ENCODE measurements at places on chromosomes 7 and 10.

- no peak for DNase-seq
Observed at GRCh38 chr7:157560258-157560654, 223.5 kb downstream of the DNAJB6 start.

DNA sequence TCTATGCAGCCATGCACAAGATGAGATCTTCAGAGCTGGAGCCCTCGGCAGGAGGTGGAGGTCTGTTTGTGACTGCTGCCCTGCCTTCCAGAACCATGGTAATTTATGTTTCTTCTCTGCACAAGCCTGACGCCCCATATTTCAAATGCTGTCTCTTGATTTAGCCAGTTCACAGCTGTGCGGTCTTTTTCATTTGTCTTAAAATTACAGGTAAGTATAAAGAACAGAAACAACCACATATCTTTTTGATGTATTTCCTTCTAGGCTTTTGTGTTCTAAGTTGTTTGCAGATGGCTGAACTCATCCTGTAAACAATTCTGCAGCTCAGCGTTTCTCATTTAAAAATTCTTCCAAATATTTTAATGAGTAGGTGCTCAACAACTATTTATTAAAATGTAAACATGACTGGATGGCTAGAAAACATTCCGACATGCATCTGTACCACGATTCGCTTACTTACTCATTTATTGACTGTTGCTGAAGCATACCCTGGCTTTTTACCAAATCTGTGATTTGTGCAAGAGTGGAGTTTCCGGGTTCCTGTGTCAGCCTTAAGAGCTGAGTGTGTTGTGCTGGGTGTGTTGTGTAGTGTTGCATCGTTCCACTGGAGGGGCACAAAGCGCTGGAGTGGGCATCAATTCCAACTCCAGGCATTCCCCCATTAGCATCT, 58.9 kb downstream of the PIP4K2A start:
- peak; percentile 71 for DNase-seq

GRCh38 chr10:104339469-104340110, 1.3 kb upstream of the ITPRIP start:
- peak; percentile 49 for DNase-seq

DNA sequence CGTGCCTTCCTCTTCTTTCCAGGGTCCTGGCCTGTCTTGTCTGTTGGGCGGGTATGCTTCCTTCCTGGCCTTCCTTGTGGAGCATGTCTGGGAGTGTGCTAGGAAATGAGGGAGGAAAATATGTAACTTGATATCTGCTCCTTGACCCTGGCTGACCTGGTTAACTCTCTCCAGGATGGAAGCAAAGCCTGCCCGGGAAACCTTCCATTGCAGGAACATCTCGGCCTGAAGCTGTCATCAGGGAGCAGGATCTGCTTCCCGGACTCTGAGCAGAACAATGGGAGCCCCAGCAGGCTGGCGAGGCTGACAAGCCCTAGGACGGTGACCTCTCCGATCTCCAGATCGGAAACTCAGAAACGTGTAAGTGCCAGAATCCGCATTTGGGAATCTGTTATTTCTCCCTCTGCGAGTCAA, 340.3 kb downstream of the FRMD4A start:
- no peak for DNase-seq

- no peak for DNase-seq
Observed at GRCh38 chr7:64433590-64433989, 119.8 kb downstream of the ZNF736 start.

DNA sequence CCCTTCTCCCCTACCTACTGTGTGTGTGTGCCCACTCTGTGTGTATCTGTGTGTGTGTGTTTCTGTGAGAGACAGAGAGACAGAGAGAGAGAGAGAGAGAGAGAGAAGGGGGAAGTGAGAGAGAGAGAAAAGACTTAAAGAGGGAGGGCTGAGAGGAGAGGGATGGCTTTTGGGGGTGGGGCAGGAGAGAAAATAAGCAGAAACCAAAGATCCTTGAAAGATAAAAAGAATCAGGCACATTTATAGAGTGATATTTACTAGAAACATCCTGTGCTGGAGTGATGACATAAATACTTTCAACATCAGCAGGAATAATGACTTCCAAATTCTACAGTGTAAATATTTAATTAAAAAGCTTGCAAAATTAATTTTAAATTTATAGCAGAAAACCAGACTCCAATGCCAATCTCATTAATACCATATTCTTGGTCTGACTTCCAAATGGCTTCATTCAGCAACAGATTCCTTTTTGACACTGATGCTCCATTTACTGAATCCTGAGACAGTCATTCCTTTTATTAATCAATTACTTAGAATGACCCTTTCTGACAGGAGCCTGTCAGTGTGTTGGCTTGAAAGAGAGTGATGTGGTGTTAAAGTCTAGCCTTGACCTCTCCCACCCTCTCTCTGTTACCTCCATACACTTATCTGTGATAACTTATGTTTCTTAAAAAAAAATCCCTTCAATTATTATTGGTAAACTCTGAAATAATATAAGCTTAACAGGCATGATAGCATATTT, 41.7 kb upstream of the WNT2 start:
- DNase-seq = no peak

All from RCC 7860 (cell line).